CD4-positive, alpha-beta T cell treated with Interleukin-1 beta for 1 hour (primary cell): ENCODE measurements at places on chromosomes 5 and 9.

DNA sequence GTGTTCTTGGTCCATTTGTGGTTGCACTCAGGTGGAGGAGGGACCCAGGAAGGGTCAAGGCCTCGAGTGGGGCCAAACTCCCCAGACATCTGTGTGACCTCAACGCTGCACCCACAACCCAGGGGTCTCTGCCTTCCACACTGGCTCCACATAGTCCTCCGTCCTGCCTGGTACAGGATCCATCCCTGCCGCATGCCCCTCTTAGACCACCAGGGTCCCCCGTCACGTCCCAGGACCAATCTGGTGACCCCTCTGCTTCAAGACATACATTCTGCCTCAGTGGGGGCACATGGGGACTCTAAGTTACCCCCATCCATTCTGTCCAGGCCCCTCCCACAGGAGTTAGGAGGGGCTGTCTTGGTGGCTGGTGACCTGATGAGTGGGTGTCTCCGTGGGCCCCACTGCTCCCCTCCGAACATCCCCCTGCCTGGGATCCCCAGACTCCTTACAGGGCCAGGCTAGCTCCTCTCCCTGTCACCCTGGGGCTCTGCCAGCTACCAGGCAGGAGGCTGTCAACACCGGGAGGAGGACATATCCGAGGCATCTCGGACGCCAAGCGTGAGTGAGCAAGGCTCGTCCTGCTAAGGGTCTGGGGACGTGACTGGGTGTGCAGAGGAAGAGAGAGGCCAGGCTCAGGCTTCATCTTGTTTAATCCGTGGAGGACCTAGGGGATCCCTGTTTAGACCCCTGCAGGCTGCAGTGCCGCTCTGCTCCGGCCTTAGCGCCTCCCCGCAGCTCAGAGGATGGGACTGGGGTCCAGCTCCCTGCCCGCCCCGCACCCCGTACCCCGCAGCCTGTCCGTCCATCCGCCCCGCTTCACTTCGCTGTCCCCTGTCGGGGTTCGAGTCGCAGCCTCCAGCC lies 32.3 kb downstream of the TSPAN17 start:
- DNase-seq = no peak

DNA sequence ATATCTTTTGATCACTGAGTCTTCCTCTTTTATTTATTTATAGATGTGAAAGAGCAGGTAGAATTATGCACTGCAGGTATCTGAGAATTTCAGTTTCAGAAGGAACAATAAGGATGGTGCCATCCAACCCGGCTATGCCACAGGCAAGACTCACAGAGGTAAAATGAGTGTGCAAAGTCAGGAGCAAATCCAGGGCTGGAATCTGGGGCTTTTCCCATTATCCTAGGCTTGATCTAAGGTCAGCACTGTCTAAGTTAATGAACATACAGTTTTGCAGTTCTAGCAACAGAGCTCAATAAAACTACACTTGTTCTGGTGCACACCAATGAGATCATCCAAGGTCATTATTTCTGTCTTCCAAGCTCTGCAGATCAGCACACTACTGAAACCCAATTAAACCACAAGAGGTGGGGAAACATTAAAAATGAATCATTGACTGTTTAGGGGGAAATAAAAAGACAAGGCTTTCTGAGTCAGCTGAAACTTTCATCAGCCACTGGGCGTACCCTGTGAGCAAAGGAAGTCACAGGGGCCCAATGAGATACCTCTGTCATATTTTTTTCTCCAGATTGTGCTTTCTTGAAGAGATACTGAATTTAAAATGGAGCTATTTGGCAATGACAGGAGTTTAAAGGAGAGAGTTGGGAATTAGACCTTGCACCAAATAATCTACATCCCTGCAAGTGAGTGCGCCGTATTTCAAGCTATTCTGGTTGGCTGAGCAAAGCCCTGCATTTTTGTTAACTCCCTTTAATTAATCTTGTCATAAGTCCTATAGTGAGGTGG lies 662.2 kb upstream of the ZNF608 start:
- no peak for DNase-seq

DNA sequence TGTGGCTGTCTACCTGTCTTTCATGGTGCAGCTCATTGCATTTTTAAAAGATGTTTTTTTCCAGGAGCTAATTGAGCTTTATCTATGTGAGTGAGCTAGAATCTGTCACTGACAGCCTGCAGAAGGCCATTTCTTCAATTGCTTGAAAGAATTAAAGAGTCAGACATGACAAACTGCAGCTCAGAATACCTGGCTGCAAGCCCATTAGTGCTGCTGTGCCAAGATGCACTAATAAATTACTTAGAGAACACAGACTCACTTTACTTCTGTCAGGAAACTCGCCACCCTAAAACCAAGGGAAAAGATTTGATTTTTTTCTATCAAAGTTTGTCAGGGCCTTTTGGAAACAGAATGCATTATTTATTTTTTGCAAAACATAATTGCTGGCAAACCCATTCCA lies 368.3 kb downstream of the CAAP1 start:
- no peak for DNase-seq

DNA sequence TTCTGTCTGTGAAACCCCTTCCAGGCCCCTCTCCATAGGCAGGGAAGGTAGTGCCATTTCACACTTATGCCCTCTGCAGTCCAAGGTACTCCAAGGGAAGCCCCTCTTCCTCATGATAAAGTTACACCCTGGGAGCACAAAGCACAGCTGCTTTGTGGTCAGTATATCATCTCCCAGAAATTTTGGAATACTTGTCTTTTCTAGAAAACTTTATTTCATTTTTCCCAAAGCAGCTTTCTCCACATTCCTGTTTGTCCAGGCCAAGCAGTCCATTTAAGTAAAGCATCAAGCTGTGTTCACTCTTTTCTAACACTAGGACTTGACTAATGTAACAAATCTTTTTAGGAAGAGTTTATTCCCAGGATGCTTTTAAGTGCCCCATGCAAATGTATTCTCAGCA lies 371.8 kb upstream of the RGMB start:
- DNase-seq = no peak

DNA sequence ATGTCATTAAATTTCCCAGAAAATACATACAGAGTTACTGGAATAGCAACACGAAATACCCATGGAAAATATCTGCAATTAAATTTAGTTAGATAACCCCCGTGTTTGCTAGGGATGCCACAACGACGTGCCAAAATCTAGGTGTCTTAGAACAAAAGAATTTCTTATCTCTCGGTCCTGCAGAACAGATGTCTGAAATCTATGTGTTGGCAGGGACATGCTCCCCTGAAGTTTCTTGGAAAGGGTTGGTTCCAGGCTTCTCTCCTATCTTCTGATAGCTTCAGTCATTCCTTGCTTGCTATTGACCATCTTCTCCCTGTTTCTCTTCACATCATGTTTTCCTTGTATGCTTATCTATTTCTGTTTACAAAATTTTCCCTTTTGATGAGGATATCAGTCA lies 1067.0 kb downstream of the CDH18 start:
- DNase-seq = no peak

DNA sequence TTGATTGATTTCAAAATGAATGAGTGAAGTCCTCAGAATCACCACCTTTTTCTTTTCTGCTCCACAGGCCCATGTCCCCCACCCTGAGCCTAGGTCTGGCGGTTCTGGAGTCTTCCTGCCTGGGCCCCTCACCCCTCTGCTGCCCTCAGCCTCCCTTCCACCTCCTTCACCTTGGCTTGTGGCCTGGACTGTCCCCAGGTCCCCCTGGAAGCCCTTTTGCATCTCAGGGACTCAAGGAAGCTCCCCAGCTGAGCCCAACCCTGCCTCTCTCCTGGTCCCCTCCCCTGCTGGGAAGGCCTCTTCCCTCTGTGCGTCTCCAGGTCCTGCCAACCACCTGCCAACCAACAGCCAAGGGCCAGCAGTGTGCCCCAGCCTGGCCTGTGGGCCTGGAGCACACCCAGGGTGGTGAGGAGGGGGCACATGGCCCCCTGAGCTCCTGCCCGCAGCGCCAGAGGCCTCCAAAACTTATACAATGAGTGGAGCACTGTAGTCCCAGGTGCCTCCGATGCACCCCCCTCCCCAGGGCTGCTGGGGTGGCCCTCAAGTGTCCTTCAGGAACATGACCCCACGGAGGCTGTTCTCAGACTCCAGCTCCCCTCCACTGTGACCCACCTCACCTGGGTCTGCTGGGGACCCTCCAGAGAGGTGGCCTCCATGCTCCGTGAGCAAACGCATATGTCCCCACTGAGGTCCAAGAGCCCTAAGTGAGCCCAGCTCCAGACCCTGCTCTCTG lies 20.3 kb downstream of the GLT6D1 start:
- DNase-seq = no peak

DNA sequence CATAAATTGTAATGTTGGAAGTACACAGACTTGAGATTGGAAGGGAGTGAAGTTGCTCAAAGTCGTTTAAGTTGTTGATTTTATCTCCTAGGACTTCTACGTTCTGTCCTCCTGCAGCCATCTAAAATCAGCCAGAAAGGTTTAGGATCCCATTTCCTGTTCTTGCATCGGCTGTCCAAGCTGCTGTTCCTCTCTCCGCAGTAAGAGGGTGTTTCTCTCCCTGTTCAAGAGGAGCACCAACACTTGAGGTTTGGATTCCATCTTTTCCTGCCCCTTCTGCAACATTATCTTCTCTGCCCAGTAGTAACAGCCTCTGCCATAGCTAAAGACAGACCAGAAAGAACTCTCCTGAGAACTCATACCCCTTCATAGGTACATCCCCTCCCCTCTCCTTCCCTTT lies 373.4 kb downstream of the GADD45G start:
- no peak for DNase-seq

DNA sequence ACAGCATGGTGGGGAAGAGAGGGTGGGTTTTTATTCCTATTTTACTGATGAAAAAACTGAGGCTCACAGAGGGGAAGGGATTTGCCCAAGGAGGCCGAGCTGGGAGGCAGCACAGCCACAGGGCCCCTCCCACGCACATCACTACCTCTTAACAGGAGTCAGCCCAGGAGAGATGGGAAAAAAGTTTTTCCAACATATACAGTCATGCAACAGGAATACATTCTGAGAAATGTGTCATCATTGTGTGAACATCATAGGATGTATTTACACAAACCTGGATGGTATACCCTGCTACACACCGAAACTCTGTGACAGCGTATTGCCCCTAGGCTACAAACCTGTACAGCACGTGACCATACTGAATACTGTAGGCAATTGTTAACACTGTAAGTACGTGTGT lies 11.6 kb downstream of the TRAF1 start:
- DNase-seq = no peak

DNA sequence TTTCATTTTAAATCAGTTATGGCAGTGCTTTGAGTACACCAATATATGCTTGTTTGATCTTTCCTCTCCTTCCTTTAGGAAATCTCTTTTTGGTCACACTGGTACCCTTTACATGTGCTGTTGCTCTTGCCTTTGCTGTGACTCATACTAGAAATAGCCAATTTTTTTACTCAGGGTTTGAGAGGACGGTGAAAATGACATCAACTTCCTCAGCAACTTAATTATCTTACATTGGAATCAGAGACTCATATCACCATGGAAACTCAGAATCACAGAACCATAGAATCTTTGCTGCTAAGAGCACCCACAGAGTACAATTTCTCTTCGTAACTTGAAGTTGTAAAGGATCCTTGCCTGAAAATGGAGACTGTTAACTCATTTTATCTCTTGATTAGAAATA lies 13.8 kb upstream of the ZNF300 start:
- DNase-seq = no peak

DNA sequence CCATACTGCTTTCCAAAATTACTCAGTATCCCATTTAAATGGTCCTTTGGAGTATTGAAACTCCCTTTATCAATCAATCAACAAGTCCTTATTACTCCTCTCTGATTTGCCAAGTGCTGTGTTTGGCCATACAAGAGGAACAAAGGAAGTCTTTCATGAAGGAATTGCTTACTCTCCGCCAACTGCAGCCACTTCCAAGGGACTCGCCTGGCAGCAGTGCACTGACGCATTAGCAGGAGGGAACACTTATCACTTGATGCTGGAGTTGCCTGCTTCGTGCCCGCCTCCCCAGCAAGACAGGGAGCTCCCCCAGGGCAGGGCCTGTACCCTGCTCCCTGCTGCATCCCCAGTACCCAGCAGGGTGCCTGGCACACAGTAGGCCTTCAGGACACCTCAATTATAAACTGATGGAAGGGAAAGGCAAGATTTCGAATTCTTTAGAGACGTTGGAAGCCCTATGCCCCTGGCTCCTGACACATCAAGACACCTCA lies 97.9 kb downstream of the CRB2 start:
- DNase-seq = no peak

GRCh38 chr9:105306351-105307140 lies 62.1 kb downstream of the SLC44A1 start:
- no peak for DNase-seq

DNA sequence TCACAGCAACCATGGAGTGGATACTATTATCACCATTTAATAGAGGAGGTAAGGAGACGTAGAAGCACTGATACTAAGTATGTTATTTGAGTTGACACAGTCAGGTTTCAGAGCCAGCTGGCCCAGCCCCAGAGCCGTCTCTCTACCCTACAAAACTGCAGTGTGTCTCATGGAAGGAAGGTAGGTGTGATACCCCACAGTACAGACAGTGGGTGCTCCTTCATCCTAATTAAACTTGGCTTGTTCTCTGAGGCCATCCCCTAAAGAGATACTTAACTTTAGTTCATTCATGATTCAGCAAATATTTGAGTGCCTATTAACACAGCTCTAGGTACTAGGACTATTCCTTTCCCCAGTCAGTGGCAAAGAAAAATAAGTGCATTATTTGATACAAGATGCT lies 22.6 kb downstream of the PIP5K1B start:
- no peak for DNase-seq

DNA sequence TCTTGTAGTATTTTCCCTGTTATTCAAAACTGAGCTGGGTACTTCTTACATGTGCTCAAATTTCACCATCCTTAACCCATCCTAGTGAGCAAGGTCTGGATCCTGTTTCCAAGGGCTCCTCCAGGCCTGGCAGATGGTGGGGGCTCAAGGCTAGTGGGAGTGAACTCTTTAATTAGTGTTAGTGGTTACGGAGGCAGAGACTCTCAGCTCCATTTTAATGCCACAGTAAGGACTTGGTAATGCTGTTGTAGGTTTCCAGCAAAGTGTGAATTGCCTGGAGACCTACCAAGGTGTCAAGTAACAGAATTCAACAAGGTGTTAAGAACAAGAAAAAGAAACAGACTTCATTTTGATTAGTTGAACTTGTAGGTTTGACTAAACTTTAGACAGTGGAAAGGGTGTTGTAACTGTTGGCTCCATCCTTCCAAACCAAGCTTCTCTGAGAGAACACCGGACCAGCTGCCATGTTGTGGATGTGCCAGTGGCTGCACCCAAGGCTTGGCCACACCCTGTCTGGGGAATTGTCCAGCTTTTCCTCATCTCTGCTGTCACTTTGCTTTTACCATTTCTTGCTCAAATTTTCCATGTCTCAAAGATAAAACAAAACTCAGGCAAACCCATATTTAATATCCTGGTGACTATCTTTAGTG lies 98.7 kb downstream of the ADCY2 start:
- DNase-seq = no peak

DNA sequence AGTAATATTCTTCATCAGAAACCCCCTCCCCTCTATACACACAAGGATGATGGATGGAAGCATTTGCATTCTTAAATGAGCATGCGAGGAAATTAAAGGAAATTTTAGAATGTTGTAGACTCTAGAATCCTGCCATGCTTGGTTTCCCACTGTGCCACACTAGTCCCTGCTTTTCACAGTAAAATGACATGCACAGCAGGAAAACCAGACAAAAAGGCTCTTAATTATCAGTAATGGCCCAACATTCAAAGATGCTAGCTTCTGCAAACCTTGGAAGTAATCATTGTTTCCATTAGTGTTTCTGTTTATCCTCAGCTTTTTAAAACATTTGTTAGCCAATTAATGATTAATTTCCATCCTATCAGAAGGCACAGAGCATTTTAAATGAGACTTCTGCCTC lies 255.8 kb downstream of the SLCO4C1 start:
- DNase-seq = no peak

- DNase-seq = no peak
Observed at GRCh38 chr9:83281306-83282255, 218.6 kb upstream of the RASEF start.

- DNase-seq = no peak
Observed at GRCh38 chr5:169416583-169417196, 115.8 kb upstream of the SLIT3 start.
